ENCODE measurements at places on chromosomes 16 and 17.

DNA sequence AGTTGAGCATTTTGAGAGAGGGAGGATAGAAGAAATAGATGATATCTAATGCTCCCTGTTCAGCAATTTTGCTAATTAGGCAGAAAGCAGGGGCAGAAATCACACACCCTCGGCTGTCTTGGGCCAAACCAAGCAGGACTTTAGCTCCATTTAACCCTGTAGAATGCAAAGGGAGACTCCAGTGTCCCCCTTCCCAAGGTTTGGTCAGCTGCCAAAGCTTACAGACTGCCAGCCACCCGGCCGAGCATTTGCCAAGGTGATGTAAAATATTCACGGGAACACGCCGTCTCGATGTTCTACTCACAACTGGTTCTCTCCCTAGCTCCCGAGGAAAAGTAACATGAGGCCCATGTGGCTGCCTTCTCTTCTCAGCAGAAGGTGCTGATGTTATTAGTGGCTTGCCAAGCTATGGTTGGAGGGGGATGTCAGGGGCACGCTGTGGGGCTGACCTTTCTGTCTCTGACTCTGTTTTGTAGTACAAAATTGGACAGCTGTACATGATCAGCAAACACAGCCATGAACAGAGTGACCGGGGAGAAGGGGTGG lies 155.3 kb downstream of the PITPNC1 start:
- DNase-seq, result no peak

- no peak for DNase-seq
Observed at GRCh38 chr16:645852-646678, 3.1 kb upstream of the WDR90 start.

GRCh38 chr17:62614142-62614541 lies 13.3 kb upstream of the MRC2 start:
- DNase-seq, result peak; percentile 45

GRCh38 chr16:82630219-82630618 lies 3.5 kb downstream of the CDH13 start:
- DNase-seq, result no peak

- DNase-seq, result no peak
Observed at GRCh38 chr16:85625053-85625452, 11.9 kb downstream of the GSE1 start.

- no peak for DNase-seq
Observed at GRCh38 chr17:9427465-9428315, 147.9 kb downstream of the STX8 start.

GRCh38 chr16:21264571-21265036 lies 13.5 kb downstream of the CRYM start:
- DNase-seq, result no peak

GRCh38 chr16:20763461-20764232 lies at the start of gene ACSM3:
Gene ACSM3, plus strand, starts transcription at chr16:20764014. Its CDS starts 6,021 bp downstream, at chr16:20770035.
- DNase-seq, result peak; percentile 63

GRCh38 chr17:71063559-71063958 lies 894.2 kb downstream of the KCNJ2 start:
- no peak for DNase-seq

DNA sequence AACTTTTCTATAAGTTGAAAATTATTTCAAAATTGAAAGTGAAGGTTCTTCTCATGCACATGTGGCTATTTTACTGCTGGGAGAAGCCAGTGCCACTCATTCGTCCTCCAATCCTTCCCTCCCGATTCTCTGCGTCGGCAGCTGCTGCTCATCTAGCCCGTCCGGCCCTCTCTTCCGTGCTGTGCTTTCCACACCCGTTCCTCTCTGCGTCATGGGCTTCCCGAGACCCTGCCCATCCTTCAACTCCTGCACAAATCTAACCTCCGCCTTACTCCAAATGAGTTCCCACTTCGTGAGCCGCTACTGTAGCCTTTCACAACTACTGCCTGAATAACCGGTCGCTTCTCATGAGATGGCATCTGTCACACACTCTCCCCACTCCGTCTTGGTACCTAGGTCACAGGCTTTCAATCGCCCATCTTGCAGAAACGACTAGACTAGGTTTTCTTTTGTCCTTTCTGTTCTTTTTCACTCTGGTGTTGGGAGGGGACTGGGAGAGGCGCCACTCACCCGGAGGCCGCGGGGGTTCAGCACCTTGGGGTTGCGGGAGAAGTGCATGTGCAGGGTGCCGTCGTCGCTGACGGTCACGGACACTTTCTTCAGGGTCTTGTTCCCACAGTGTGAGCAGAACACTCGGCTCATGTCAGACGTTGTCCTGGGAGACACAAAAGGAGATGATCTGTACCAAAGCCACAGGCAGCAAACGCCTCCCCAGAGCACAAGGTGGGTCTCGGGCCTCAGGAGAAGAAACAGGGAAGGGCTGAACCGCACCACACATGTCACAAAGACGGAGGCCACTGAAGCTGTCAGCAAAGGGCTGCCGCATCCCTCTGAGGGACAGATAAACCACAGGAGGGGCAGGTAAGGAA lies 10.1 kb downstream of the NOB1 start:
- no peak for DNase-seq

GRCh38 chr17:37066322-37067255 lies 117.8 kb downstream of the AATF start:
- DNase-seq, result no peak

DNA sequence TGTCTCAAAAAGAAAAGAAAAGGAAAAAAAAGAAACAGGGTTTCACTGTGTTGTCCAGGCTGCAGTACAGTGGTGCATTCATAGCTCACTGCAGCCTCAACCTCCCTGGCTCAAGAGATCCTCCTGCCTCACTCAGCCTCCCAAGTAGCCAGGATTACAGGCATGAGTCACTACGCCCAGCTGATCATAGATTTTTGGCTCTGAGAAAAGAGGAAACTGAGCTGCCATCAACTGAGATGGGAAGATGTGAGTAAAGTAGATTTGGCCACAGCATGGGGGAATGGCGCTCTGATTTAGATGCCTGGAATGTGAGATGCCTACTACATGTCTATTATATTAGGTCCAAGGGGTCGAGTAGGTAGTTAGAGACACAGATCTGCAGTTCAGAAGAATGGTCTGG lies 5.9 kb upstream of the NAGS start:
- no peak for DNase-seq

DNA sequence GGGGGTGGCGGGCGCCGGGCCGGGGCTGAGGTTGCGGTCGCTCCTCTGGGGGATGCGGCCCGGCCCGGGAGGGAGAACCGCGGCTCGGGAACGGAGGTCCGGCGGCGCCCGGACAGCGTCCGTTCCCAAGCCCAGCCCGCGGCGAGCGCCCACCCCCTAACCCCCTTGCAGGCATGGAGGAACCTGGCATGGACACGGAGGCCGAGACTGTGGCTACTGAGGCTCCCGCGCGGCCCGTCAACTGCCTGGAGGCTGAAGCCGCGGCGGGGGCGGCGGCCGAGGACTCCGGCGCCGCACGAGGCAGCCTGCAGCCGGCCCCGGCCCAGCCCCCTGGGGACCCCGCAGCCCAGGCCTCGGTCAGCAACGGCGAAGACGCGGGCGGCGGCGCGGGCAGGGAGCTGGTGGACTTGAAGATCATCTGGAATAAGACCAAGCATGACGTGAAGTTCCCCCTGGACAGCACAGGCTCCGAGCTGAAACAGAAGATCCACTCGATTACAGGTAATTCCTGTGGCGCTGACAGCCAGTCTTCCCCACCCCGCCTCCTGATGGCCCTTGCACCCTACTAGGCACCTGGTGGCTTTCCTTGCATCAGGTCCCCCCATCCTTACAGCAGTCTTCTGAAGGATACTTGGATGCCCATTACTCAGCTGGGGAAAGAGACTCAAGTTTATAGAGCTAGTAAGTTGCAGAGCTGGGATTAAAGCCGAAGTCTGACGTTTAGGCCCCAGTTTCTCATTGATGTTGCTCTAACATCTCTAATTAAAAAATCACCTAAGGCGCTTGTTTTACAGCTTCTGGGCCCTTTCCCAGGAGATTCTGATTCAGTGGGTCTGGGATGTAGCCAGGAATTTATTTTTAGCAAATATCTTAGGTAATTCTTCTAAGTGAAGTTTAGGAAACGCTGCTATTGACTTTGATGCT lies 514 bp downstream of the UBFD1 start:
- no peak for DNase-seq

DNA sequence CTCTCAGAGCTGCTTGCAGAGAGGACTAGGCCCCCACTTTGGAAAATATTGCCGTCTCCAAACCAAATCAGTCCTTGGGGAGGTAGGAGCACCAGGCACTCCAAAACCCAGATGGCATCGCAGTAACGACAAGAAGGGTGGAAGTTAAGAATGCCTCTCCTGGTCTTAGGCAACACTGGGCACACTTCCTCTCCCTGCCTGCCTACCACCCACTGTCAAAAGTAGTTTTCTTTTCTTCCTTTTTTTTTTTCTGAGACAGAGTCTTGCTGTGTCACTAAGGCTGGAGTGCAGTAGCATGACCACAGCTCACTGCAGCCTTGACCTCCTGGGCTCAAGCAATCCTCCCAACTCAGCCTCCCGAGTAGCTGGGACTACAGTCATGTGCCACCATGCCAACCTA lies 47.2 kb downstream of the SRL start:
- DNase-seq, result no peak

DNA sequence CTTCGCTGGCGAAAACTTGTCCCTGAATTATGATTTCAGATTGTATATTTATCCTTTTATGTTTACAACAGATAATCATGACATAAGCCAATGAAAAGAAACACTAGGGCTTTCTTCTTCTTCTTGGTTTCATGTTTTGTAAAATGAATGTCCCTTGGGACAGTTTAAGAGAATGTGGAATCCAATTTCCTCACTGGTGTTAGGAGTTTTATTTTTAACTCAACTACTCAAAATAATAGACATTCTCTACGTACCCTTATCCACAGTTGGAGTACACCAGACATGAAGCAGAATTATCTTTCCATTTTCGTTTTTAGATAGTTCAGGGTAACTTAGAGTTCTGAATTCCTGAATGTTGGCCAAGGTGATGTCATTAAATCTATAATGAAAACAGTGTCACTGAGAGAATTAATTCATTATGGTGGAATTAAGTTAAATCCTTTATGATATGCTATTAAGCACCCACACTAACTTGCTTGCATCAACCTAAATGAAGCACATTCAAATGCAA lies 43.4 kb downstream of the IRX6 start:
- DNase-seq, result no peak

- DNase-seq, result peak; percentile 67
Observed at GRCh38 chr17:48374650-48375230, 55.3 kb downstream of the SKAP1 start.

GRCh38 chr16:68921637-68922036 lies 78.3 kb downstream of the TANGO6 start:
- peak; percentile 26 for DNase-seq

DNA sequence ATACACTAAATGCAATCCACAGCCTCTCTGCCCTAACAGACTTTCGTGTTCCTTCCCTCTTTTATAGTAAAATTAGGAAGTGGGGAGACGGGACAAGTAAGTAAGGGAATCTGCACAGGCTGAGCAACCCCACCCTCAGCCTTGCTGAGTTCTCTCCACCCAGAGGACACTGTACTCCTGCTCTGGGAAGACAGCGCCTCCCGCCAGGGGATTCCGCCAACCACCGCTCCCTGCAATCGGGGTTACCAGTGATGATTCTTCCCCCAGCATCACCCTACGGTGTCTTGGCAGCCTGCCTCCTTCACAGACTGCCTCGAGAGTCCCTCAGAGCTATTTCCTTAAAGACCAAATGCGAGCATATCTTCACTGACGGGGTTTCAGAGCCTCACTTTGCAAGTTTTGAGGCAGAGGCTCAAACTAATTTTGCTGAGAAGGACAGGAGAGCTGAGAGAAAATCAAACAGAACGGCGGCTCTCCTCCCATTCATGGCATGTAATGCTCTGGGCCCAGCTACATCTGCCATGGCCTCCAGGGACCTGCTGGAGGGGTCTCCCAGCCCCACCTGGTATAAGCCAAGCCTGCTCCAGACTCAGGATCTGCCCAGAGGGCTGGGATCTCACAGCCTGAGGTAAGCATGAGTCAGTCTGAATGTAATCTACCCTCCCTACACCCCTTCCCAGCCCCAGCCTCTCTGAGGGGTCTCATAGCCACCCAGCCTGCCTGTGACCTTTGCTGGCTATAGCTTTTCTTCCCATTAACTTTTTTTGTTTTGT lies 22.7 kb upstream of the ASGR2 start:
- DNase-seq, result no peak

- DNase-seq, result no peak
Observed at GRCh38 chr16:23893986-23894385, 58.2 kb downstream of the PRKCB start.

DNA sequence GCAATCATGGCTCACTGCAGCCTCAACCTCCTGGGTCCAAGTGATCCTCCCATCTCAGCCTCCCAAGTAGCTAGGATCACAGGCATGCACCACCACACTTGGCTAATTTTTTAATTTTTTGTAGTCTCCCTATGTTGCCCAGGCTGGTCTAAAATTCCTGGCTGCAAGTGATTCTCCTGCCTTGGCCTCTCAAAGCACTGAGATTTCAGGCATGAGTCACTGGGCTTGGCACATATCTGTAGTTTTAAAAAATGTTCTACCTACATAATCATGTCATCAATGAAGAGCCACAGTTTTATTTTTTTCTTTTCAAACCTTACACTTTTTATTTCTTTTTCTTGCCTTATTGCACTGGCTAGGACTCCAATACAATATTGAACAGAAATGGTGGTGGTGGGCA lies 33.1 kb upstream of the COL1A1 start:
- DNase-seq, result no peak

DNA sequence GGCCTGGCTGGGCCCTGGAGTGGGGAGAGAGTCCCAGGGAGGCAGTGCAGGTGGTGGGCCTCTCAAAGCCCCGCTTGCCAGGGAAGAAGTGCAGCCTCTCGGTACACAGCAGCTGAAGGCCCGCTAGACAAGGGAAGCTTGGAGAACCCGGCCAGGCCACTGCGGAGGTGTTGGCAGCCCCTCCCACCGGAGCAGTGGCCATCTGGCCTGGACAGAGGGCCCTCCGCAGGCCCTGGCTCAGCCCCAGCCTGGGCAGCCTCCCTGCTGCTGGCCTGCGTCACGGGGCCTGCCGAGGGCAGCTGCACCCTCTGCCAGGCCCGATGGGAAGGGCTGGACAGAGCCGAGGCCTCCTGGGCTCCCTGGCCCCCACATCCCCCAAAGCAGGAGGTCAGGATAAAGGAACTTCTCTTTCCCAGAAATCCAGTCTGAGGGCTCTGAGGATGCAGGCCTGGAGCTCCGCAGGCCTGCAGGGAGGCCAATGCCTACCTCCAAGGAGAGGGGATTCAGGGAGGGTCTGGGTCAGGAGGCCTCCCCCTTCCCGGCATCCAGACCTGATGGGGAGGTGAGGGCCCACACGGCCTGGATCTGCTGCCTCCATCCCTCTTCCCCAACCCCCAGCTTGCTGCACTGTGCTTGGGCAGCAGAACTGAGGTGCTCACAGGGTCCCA lies 4.3 kb downstream of the SPPL2C start:
- no peak for DNase-seq

DNA sequence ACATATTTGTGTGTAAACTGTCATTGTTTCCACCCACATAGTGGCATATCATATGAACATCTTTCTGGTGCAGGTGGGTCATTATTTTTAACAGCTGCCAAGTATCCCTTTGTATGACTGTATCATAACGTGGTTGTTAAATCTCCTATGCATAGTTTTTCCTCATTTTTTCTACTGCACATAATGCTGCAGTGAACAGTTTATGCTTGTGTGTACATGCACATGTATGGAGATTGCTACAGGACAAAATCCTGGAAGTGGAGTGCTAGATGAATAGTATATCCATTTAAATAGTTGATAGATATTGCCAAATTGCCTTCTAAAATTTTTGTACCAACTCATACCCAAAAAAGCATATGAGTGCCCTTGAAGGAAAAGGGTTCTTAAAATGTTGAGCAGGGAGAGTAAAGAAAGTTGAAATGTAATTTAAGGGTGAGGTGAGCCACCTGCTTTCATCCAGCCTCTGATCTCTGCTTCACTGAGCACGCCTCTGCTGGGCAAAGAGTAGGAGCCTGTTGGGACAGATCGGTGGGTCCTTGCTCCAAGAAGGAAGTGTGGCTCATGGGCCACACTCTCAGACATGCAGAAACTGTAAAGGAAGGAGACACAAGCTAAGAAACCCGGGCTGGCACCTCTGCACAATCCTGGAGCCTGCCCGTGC lies 55.3 kb downstream of the HLF start:
- no peak for DNase-seq
